ENCODE measurements at places on chromosomes 13 and 19.

- peak; percentile 61 for DNase-seq
Observed at GRCh38 chr13:52127783-52128702, 830 bp downstream of the NEK5 start.

- DNase-seq, result peak; percentile 45
Observed at GRCh38 chr13:78323040-78323439, 280.3 kb downstream of the POU4F1 start.

DNA sequence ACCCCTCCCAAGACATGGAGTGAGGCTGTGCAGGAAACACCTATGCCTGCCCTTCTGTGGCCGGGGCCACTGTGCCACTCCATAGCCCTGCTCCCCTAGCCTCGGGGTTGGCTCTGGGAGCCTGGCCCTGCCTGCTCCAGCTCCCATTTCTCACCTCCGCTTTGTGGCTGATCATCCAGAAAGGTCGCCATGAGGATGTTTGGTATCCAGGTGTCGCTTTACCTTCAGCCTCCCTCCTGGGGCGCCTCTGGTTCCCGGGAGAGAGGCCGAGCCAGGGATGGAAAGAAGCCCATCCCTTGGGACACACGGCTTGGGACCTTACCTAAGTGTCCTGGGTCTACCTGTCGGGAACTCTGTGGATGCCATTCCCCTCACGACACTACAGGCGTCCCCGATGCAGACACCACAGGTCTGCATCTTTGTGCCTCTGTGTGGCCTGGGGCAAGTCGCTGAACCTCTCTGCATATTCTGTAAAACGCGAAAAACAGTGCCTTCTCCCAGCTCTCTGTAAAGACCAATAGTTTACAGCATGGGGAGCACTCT is 3.4 kb upstream of the MCF2L start:
- no peak for DNase-seq

GRCh38 chr19:2462635-2463421 is 6.1 kb upstream of the LMNB2 start:
- DNase-seq, result peak; percentile 97

DNA sequence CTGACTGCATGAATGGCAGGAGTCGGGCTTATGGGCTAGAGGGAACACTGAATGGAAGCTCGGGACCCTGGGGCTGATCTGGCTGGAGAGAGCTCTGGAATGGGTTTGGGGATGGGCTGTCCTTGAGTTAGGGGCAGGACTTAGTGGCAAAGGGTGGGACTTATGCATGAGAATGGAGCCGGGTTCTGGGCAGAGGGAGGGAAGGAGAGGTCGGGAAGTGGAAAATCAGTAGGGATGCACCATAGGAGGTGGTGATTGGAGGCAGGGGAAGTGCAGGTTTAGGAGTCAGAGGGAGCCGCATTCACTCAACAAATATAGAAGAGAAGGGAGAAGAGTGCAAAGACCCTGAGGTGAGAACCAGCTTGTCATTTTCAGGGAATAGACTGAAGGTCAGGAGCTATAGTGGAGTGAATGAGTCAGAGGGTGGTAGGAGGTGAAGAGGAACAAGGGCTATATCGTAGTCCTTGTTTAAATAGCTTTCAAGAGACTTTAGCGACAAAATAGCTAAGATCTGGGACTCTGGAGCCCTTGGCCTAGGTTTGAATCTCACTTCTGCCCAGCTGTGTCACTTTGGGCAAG is 748 bp downstream of the RAB4B start:
- DNase-seq, result no peak

DNA sequence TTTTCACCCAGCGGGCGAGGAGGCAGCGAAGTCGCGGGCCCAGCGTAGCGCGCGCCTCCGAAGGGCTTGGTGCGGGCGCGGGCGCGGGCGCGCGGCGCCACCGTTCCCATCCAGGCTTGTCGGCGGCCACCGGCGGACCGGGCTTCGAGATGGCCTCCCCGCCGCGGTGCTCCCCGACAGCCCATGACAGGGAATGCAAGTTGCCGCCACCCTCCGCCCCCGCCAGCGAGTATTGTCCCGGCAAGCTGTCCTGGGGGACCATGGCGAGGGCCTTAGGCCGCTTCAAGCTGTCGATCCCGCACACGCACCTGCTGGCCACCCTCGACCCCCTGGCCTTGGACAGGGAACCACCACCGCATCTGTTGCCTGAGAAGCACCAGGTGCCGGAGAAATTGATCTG is at the start of gene WDR88:
Gene WDR88 (plus strand): TSS at position 94 of the 400 bp plus-strand sequence. CDS start 56 bp downstream, at position 150.
- no peak for DNase-seq

- no peak for DNase-seq
Observed at GRCh38 chr13:112444416-112445399, 68.6 kb downstream of the SPACA7 start.

DNA sequence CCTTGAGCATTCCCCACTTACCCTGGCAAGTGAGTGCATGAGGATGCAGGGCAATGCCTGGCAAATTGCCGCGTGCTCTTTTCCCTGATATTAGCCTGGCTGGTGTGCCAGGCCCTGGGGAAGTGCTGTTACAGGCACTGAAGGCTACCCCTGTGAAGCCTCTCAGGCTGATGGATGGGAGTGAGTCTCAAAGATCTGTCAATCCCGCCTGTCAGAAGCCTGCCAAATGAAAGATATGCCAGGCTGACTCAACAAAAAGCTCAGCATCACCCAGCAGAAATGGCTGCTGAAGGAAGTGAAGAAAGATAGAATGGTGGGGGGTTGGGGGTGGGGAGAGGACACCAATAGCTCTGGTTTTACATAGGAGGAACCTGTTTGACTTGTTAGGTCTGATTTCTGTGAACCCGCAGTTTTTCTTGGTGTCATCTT is 112.1 kb downstream of the LACC1 start:
- DNase-seq, result no peak

GRCh38 chr19:1438035-1438932 is at the start of gene RPS15:
RPS15 (plus strand) TSS chr19:1438396; CDS start chr19:1438426, 30 bp downstream.
- DNase-seq, result peak; percentile 92

- DNase-seq, result peak; percentile 3
Observed at GRCh38 chr19:21569494-21569865, 64.1 kb downstream of the ZNF429 start.

- no peak for DNase-seq
Observed at GRCh38 chr13:71602344-71602743, 264.7 kb downstream of the DACH1 start.

DNA sequence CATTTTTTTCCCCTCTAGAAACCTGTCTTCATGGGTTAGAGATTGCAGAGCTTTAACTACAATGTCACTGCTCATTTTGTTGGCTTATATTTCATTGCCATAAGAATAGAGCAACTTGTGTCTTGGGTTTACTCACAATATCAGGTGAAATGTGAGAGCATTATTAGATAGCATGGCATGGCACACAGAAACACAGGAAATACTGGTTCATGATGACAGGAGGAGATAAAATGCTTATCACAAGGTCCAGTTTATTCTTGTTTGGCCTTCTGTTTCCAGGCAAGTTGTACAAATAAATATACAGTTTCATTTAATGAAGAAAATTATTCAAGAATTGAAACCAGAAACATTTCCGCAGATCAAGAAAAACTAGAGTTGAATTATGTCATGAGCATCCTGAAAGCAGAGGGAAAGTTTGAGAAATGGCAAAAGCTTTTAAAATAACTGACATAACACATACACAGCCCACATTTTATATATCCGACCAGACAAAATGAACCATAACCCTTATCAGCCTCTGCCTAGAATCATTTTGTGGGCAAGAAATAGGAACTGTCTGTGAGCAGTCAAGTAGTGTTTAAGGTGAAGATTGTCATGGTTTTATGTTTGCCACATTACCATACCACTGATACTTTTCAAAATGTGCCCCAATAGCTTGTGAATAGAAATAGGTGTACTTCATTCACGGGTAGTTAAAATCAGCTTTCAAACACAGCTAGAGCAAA is 297.9 kb upstream of the ARGLU1 start:
- no peak for DNase-seq

GRCh38 chr13:77375560-77376108 is 48.7 kb upstream of the MYCBP2 start:
- DNase-seq, result no peak

- no peak for DNase-seq
Observed at GRCh38 chr19:14053500-14053899, 8.4 kb downstream of the PALM3 start.

DNA sequence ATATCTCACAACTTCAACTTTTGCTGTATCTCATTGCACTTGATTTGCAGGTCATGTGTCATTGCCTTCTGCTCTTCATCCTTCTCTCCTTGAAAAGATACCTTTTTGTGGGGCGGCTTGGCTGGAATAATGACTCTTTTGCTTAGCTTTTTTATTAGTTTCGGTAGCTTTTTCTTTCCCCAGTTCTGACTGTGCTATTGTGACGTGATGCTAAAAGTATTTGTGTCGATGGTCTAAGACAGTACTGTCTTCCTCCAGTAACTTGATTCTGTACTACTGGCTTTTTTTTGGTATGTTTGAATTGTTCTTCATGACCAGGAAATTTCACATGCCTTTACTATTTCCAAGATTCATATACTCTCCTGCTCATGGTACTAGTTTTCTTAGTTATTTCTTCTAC is 63.1 kb downstream of the SLITRK1 start:
- DNase-seq, result peak; percentile 7

GRCh38 chr13:62482351-62482750 is 1066.7 kb upstream of the PCDH20 start:
- DNase-seq, result no peak

DNA sequence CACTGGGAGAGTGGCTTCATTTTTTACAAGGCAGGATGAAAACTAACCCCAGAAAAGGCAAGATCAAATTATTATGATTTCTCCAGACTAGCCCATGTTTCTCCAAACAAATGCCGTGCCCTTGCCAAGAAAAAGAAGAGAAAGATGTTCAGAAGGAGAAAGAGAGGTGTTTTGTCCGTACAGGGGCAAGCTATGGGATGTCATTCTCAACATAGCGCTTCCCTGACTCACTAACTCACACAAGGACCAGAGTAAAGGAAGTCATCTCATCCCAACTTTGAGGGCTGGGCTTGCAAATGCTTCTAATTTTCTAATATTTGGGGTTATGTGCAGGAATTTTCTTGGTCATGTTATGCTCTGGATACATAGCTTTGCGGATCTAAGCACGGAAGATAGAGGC is 224.2 kb upstream of the MAB21L1 start:
- peak; percentile 97 for DNase-seq

- peak; percentile 19 for DNase-seq
Observed at GRCh38 chr13:103815619-103816018, 749.4 kb upstream of the SLC10A2 start.

DNA sequence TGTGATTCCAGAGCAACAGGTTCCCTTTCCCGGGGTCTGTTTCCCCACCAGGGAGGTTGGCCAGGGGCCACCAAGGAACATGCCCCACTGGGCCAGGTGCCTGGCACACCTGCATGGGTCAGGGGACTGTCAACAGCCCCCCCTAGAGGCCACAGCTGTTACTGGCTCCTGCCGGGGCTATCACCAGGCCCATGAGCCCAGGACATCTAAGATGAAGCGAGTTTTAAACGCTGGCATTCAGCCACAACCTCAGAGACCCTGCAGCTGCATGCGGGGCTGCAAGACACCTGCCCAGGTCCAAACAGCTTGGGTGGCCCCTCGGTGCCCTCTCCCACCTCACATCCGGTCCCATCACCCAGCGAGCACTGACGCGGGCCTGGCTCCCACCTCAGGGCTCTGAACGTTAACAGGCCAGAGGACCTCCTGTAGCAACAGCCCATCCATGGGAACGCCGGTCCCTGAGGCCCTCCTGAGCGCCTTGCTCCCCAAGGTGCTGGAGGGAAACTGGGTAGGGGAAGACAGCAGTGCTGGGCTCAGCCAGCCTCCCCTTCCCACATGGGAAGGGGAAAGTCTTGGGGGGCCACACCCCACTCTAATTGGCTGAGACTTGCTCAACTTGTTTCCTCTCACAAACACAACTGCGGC is 12.0 kb downstream of the KHSRP start:
- DNase-seq, result peak; percentile 11

- no peak for DNase-seq
Observed at GRCh38 chr13:97110936-97111335, 111.2 kb upstream of the MBNL2 start.

All from fibroblast of upper back skin (primary cell).